ENCODE measurements at places on chromosomes 1 and 21.

DNA sequence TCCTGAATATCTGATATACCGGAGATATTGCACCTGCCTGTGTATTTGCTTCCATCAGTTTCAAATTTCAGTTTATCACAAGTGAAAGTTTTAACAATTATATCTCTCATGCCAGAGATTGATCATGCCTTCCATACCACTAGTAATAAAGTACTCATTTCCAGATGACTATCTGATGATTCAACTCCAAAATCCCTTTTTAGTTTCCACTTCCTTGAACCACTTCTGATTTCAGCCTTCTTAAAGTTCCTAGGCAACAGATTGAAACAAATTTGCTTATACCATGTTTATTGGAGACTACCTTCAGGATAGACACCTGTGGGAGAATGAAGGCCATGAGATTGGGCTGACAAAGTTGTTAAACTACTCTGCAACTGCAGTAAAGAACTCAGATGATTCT is 21.5 kb upstream of the COL11A1 start:
- DNase-seq, result no peak

DNA sequence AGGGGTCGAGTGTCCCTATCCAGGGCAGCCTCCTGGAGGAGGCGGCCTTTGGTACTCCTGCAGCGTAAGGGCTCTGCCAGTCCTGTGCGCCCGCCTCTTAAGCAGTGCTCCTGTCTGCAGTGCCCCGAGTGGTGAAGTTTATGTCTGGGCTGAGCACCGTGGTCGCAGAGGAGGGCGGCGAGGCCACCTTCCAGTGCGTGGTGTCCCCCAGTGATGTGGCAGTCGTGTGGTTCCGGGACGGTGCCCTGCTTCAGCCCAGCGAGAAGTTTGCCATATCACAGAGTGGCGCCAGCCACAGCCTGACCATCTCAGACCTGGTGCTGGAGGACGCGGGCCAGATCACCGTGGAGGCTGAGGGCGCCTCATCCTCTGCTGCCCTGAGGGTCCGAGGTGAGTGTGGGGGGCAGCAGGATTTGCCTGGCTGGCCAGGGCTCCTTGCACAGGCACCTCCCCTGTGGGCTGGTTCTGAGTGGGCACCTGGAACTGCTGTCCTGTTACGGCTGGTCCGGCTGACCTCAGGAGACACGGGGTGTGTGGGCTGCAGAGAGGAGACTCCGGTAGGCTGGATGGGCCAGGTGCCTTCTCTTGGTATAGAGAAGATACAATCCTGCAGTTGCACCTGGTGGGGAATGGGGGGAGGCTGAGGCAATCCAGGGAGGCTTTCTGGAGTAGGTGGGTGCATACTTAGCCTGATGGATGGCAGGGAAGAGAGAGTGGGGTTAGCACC is 66.8 kb downstream of the OBSCN start:
- no peak for DNase-seq

DNA sequence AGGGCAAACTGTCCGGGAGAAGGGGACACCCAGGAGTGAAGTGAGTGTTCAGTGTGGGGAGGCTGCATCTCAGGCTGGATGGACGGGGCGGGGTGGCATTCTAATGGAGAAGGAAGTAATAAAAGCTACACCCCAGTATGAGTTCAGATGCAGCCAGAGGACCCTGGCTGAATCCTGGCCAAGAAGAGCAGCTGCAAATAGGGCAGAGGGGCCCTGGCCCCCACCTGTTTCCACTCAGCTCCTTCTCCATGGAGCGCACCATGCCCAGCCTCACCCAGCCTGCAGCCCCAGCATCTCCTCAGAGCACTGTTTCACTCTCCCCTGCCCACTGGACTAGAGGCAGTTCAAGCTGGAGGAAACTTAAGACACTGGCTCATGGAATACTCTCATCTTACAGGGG is 46.4 kb downstream of the KCND3 start:
- DNase-seq, result no peak

- DNase-seq, result no peak
These were observed 64.6 kb downstream of the RUNX1 start for GRCh38 chr21:34984356-34985058.

GRCh38 chr1:233960386-233960785 is 55.9 kb downstream of the SLC35F3 start:
- DNase-seq, result no peak

DNA sequence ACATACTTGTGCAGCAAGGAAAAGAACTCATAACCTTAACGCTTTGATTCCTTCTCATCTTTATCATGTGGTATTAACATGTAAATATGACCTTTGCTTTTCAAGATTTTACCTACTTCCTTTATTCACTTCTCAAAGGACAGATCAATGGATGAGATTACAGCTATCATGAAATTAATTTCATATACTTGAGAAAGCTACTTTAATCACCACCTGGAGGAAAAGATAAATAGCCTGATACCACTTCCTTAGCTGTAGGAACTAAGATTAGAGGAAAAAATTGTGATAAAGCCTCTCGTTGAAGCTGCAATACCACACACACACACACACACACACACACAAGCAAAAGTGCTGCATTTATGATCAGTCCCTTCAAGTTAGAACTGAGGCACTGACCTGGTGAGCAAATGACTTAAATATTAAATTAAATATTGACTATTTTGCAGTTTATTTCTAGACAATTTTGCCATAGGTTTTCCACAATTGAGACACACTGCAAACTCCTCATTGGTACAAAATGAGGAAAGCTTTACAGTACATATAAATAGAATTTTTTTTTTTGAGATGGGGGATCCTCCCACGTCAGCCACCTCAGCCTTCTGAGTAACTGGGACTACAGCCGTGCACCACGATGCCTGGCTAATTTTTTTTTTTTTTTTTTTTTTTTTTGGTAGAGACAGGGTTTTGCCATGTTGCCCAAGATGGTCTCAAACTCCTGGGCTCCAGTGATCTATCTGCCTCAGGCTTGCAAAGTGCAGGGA is 27.2 kb upstream of the DMRTB1 start:
- DNase-seq, result no peak

GRCh38 chr1:25685938-25686665 is 69.5 kb downstream of the MAN1C1 start:
- DNase-seq, result peak; percentile 80

DNA sequence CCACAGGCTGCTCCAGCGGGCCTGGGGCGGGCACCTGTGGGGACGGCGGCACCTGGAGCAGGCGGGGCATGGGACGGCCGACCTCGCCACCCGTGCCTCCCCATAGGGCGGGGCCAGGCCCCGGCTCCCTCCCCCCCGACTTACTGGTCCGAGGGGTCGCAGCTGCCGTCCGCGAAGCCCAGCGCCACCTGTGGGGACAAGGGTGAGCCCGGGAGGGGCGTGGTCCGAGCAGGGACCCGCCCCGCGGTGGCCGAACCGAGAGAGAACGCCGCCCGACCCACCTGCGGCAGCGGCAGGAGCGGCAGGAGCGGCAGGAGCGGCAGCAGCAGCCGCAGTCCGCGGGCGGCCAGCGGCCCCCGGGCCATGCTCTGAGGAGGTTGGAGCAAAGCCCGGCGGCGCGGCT is at the start of gene TMEM52:
Gene TMEM52, minus strand, starts transcription at position 379 of the 403 bp plus-strand sequence. Its CDS starts 14 bp downstream, at position 365.
- no peak for DNase-seq

DNA sequence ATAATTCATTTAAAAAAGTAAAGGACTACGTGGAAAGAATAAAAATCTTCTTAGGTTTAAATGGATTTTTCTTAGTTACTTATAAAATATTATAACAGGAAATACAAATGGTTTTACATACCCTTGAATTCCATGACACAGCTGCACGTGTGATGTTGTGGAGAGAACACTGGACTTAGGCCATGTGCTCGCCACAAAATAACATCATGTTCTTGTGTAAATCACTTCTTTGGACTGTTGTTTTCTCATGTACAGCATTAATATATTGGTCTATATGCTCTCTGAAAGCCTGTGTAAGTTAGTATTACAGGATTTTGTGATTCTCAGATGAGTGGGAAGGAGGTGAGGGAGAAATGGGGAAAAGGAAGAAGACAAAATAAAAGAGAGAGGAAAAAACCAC is 228.2 kb downstream of the DNM3 start:
- DNase-seq, result no peak

- no peak for DNase-seq
These were observed 146.2 kb downstream of the TNR start for GRCh38 chr1:175597205-175597604.

DNA sequence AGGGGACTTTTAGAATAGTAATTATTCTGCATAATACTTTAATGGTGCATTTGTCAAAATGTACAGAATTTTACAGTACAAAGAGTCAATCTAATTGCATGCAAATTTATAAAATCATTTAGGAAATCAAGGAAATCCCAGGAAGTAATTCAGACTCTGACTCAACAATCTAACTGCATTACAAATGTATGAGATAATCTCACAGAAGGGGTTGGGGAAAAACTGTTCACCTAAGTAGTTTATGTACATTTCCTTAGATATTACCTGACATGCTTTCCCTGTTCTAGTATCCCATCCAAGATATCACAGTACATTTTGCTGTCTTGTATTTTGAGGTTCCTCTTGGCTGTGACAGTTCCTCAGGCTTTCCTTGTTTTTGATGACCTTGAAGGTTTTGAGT is 4.7 kb downstream of the CRB1 start:
- no peak for DNase-seq

DNA sequence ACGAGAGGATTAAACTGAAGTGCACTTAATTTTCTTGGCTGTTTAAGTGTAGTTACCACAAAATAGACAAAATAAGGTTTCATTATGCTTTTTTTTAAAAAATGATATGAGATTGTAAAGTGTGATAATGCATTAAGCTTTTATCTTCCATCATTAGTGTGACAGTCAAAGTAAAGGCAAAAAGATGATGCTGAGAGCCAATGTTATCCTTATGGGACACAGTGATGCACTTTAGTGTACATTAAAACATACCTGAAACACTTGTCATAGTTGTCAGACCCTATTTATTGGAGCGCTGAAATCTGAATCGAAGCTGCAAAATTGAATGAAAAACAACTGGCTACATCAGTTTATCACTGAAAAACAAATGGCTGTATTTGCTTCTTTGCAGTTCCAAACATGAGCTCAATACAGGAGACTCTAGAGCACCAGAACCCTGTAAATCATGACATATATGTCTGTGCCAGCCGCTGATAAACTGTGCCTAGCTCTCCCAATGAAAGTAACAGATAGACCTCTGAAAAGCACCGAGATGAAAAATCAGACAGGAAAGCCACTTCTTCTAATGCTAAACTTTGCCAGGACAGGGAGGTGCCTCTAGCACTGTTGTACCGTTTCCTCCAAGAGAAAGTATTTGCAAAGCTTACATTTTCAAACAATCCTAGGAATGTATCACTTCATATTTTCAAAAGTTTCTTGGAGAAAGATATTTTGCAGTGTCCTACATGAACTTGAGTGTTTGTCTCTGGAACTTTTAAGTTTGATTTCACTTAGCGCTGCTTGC is 120.7 kb upstream of the TMPRSS15 start:
- DNase-seq, result no peak

DNA sequence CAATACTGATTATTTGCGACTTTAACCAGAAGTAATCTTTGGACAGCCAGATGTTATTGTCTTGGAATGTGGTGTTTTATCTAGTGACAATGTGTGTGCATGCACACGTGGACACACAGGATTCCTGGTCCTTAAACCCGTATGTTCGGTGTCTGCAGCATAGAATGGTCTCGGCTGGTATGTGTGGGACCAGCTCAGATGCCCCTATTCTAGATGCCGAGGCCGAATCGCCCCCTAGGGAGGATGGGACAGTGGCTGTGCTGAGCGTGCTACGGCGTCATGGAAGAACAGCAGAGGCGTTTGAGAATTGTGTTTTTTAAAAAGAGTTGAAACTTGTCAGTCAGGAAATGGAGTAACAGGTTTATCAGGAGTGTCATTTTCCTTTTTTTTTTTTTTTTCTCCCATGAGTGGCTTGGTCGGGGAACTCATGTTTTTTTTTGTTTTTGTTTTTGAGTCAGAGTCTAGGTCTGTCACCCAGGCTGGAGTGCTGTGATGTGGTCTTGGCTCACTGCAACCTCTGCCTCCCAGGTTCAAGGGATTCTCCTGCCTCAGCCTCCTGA is 30.1 kb downstream of the SKI start:
- DNase-seq, result peak; percentile 54

DNA sequence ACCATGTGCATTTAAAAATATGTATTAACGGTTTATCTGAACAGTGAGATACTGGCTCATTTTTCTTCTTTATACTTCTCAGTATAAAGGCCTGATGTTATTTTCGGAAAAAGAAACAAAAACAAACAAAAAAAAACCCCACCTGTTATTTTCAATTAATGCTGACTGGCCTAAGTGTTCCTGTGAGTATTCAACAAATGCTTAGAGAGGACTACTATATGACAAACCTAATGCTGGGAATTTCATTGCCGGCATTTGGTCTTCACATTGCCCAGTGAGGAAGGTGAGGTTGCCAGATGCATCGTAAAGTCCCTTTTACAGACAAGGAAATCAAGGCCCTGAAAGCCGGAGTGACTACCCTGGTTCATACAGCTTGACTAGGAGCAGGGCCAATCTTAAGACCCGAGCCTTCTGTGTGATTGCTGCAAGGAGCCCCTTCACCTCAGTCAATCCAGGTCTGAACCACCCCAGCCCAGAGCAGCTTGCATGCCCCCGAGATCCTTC is 599 bp downstream of the MRPL24 start:
- no peak for DNase-seq

DNA sequence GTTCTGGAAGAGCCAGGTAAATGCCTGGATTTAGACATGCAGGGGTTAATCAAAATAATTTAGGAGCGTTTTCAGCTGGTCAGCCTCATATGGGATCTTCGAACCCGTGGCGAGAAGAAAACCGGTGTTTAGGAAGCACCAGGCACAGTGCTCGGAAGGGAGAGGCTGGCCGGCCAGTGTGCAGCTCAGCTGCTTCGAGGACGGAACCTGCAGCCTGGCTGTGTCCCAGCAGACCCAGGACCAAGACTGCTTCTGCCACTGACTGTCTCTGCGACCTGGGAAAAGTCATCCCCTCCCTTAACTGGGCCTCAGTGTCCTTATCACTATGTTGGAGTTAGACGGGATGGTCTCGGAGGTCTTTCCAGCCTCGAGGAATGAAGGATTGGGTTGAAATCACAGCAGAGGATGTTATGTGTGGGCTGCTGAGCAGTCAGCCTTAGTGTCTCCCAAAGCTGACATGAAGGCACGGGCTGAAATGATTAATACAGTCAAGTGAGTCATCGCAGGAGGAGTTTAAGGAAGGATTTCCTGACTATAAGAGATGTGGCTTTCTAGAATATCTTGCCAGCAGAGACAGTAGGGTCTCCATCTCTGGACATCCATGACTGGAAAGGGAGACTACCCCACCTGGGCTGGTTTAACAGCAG is 20.8 kb downstream of the PPFIA4 start:
- no peak for DNase-seq

GRCh38 chr21:42499444-42500112 is 3.6 kb upstream of the RSPH1 start:
- no peak for DNase-seq

GRCh38 chr1:212315184-212315583 is 30.0 kb downstream of the PPP2R5A start:
- no peak for DNase-seq

DNA sequence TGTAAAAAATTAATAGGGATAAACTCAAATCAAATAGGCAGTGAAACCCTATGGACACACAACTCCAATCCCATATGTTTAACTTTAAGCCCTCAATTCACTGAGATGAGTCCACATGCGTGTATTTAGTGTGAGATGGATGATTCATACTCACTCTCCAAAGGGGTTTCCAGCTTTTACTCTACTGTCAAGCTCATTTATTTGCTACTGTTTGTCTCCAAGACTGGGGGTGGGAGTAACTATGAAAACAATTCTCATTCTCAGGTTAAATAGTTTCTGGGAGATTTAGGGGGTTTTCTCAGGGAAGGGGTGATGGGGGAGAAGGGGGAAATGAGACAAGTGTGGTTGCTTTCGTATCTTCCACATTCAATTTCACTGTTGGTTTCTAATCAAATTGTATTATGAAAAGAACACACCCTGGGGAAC is 2.7 kb downstream of the RAB29 start:
- no peak for DNase-seq

GRCh38 chr1:24318615-24319311 is 394 bp upstream of the GRHL3 start:
- no peak for DNase-seq
